ENCODE measurements at places on chromosomes 4 and X.
A peak's percentile ranks its signal among the peaks of the same experiment; 100 is the strongest.

- no peak for DNase-seq
These were observed 12.2 kb downstream of the RGS12 start for GRCh38 chr4:3304831-3305609.

- no peak for DNase-seq
These were observed 298.7 kb upstream of the TENM3 start for GRCh38 chr4:181944527-181944926.

GRCh38 chrX:151763711-151764110 is 29.2 kb downstream of the CNGA2 start:
- DNase-seq = no peak

DNA sequence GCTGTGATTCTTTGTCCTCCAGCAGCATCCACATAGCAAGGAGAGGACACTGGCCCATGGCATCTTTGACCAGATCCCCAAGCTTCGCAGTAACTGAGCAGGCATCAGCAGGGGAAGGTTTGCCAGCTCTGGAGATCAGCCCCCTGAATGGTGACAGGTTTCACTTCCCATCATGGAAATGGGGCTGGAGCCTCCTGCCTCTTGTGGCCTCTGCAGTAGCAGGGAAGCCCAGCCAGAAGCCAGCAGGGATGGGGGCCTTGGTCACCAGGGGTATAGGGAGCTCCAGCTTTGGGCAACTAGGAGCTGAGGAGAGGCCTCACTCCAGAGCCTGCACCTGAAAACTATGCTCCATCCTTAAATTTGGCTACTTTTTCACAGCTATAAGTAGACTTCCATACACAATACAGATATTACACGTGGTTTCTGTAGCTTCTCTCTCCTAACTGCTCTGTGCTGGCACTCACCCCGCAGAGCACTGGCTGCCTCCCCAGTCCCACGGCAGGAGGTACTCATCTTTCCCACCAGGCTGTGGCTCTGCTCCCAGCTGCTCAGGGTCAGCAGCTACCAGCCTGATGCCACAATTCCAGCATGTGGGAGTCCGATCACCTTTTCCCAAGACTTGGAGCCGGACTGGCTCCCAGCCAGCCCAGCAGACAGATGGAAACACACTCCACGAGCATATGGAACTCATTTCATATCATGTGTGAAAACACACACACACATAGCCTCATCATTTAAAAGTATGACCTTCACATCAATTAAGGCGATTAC is 2.8 kb downstream of the TMEM271 start:
- DNase-seq = no peak

DNA sequence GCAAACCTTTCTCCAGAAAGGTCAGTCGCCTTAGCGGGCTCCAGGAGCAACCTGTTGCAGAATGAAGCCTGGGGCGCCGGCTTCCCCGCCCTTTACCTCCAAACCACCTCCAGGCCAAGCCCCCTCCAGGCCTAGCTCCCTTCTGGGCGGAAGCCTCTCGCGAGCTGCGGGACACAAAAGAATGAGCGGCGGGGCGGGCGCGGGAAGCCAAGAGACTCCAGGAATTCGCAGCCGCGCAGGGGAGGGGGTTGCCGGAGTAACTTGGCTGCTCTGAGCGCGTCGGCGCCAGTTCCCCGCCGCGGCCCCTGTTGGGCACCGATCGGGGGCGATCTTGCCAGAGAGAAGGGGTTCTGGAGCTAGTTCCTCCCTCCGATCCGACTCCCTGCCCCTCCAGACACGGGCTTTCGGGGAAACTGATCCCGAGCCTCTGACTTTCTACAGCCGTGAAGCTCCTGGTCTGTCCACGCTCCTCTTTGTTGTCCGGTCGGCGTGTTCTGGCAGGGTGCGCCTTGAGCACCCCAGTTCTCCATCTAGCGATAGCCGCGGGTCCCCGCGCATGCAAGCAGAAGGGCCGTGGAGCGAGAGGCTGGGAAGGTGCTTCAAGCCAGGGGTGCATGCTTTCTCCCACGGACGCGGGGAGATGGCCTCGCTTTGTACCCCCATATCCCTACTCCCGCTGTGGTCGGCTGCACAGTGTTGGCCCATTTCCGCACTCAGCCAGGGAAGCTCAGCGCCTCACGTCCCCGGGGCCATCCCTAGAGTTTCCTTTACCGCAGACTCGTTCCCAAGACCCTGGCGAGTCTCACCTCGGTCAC is 1.2 kb downstream of the PROM1 start:
- no peak for DNase-seq

DNA sequence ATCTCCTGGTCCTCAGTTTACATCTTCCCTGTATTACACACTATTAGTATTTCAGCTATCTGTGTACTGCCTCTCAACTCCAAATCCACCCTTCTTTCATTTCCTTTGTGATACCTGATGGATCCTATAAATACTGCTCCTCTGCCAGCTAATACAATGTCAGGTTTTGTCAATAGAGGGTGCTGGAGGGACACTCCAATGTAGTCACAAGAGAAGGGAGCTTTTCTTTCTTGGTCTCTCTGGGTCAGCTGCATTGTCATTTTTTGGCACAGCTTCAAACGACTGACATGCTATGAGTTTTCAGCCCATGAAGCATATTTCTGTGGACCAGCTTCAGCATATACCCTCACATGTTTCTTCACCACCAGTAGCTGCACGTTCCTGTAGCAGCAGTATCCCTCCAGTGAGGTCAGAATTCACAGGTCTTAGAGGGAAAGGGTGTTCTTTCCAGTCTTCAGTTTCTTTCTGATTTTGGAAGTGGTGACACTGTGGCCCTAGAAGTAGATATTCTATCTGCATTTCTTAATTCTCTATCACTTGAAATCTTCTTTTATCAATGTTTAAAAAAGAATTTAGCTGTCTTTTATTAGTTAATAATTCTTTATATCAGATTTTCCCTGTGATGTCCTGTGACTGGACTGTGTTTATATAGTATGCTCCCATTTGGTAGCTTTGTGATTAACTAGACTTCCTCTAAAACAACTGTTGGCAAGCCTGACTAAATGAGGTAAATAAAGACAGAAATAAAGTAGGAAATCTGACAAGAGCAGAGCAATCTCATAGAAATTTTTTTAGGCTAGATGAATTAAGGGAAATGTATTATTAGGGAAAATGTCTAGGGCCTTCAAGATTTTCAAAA is 60.6 kb downstream of the GABRA2 start:
- DNase-seq = peak; percentile 54

GRCh38 chr4:184978211-184978610 is 40.1 kb upstream of the HELT start:
- no peak for DNase-seq

- DNase-seq = no peak
These were observed 45.8 kb downstream of the MGST2 start for GRCh38 chr4:139711461-139711860.

DNA sequence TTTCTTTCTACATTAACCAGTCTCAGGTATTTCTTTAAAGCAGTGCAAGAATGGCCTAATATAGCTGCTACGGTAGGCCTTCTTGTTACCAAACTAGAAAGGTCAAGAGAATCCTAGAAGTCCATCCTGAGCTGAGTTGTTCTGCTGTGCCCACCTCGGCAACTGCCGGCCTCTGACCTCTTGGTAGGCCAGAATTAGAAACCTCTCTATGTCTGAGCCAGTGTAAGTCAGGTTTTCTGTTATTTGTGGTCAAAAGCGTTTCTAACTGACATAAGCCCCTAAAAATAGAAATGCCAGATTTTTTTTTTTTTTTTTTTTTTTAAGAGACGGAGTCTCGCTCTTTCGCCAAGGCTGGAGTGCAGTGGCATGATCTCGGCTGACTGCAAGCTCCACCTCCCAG is 43.1 kb downstream of the SOWAHB start:
- DNase-seq = no peak

DNA sequence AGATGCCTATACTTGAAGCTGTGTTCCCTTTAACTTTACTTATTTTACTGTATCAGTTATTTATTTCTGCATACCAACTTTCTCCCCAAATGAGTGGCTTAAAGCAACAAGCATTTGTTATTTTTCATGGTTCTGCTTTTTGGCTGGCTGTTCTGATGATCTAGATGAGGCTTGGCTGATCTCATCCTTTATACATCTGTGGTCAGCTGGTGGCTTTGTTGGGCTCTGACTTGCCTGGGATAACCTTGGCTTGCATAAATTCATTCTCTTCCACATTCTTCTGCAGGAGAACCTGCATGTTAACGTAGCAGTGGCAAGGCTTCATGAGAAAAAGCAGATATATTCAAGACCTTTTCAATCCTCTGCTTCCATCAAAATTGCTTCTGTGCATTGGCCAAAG is 1317.6 kb downstream of the ADGRL3 start:
- DNase-seq = no peak
